ENCODE measurements at places on chromosomes 3 and 15.

GRCh38 chr15:100078511-100079220 is 263.1 kb downstream of the ADAMTS17 start:
- DNase-seq: no peak

- no peak for DNase-seq
Observed at GRCh38 chr3:183494341-183494740, 61.2 kb downstream of the KLHL6 start.

- no peak for DNase-seq
Observed at GRCh38 chr15:86659724-86660411, 580.2 kb downstream of the AGBL1 start.

- no peak for DNase-seq
Observed at GRCh38 chr15:52680761-52681160, 1.6 kb upstream of the ATOSA start.

- DNase-seq: no peak
Observed at GRCh38 chr3:105957722-105958121, 88.9 kb upstream of the CBLB start.

DNA sequence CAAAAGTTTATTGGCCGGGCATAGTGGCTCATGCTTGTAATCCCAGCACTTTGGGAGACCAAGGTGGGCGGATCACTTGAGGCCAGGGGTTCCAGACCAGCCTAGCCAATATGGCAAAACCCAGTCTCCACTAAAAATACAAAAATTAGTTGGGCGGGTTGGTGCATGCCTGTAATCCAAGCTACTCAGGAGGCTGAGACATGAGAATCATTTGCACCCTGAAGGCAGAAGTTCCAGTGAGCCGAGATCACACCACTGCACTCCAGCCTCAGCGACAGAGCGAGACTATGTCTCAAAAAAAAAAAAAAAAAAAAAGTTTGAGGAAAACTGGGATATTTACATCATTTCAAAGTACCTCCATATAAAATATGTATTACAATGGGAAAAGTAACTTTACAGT is 40.4 kb downstream of the ETFA start:
- no peak for DNase-seq

- DNase-seq: no peak
Observed at GRCh38 chr3:71057526-71057894, 526.0 kb downstream of the FOXP1 start.

DNA sequence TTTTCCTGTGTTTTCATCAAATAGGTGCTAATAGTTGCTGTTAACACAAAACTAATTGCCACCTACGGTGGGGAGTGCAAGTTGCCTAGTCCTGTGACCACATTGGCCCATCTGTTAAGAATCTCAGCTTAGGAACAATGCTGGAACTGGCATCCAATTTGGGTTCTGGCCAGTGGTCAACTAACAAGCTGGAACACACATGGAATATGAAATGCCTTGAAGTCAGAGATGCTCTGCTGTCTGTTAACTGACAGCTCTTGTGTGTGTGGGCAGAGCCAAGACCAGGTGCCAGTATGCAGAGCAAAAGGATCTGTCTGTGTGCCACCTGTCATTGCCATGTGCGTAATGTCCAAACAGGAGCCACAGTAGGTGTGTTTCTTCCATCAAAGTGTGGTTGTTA is 460.8 kb downstream of the ROBO2 start:
- DNase-seq: no peak

DNA sequence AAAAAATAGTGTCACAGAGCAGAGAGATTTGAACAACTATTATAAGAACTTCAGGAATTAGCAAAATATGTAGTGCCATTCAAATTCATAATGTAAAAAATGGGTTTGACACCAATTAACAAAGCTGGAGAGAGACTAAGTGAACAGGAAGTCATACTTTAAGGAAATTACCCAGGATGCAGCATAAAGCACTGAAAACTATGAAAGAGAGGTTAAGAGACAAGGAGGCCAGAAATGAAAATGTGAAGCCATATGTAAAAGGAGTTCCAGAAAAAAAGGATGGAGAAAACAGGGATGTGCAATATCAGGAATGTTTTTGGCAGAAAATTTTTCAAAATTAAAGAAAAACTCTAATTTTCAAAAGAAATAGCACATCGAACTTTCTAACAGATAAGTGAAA is 57.6 kb downstream of the SLCO2A1 start:
- no peak for DNase-seq

DNA sequence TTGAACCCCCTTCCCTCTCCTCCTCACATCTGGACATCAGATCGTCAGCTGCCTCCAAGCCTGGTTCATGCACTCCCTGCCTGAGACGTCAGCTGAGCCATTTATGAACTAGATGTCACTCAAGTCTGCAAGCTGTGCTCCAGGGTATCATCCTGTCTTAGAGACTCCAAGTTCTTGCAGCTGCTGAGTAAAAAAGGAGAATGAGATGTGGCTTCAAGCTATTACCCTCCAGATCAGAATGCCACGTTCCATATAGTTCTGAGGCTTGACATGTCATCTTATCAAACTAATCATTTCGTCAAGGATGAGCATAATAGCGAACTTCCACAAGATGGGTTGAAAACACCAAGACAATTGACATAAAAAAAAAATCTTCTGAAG is 766.3 kb downstream of the TBL1XR1 start:
- DNase-seq: no peak

DNA sequence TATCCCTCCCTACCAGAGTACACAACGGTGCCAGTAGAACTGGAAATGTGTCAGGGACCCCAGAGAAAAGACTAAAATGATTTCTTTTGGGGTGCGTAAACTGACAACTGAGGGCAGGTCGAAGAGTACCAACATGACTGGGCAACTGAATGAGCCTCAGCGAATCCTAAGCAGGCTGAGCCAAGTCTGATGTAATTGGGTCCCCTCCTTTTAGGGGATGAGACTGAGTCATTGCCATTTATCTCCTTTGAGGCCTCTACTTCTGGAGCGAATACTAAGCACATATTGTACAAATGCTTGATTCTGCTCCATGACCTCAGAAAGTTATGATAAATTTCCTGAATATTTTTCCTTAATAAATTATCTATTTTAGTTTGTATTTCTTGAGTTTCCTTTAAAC is 17.3 kb upstream of the GPR156 start:
- DNase-seq: no peak

DNA sequence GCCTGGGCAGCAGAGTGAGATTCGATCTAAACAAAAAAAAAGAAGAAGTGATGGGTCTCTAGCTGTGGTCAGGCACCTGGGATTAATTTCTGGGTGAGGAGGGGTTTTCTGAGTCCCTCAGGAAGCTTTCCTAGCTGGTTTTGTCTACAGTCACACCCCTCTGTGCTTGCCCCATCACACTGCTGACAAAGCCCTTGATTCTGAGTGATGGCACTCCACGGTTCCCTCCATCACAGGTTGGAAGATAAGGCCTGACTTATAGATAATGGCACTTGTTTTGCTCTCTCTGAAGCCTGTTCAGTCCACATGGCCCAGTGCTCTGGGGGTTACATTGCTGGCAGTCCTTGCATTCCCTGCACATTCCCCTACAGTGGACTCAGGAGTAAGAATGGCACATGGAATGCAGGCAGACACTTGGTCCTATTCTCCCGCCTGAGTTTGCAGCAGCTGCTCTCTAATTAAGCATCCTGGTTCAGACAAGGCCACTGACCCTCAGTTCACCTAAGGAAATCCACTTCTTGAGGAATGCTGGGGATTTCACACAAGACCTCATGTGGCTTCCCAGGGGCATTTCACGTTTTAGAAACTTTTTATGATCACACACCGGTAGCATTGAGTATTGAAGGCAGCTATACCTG is 81.0 kb upstream of the NMNAT3 start:
- no peak for DNase-seq

DNA sequence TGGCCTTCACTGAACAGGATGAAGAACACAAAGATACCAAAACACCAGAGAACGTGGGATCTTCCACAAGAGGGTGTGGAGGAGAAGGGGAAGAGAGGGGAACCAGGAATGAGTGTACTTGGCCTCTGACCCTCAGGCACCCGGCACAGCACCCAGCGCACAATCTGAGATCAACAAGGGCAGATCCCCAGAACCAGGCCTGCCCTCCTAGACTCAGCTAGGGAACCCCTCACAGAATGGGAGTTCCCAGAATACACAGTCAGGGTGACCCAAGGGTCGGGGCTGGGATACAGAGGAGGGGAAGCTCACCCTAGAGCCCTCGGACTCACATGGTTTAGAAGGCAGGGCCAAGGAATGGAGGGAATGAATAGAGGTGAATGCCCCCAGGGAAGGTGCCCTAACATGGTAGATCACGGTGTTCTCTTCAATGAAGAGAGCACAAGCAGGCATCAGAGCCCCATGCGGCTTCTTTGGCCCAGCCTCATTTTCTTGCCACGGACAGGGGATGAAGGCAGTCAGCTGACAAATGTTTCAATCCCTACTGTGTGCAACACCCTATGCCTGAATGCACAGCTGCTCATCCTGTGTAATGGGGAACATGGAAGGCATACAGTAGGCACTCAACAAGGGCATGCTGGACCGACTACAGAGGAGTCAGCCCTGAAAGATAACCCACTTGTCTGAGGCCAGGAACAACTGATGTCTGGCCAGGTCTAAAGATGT is 13.1 kb downstream of the BMF start:
- DNase-seq: no peak

DNA sequence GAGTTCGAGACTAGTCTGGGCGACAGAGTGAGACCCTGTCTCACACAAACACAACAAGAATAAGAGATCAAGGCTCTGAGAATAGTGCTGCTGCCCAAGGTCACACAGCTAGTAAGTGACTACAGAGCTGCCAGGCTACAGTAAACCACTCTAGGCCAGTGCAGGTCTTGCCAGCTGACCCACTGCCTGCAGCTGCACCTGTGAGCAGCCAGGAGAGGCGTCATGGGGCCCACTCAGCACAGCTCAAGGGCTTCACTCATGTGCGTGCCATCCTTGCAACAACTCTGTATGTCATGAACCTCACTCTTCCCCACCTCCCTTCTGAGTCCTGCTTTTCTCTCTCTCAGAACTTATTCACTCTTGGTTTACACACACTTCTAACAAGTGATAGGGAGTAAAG is 176.7 kb downstream of the SMAD6 start:
- DNase-seq: no peak

GRCh38 chr3:42658091-42658770 is 4.7 kb downstream of the ZBTB47 start:
- DNase-seq: no peak

DNA sequence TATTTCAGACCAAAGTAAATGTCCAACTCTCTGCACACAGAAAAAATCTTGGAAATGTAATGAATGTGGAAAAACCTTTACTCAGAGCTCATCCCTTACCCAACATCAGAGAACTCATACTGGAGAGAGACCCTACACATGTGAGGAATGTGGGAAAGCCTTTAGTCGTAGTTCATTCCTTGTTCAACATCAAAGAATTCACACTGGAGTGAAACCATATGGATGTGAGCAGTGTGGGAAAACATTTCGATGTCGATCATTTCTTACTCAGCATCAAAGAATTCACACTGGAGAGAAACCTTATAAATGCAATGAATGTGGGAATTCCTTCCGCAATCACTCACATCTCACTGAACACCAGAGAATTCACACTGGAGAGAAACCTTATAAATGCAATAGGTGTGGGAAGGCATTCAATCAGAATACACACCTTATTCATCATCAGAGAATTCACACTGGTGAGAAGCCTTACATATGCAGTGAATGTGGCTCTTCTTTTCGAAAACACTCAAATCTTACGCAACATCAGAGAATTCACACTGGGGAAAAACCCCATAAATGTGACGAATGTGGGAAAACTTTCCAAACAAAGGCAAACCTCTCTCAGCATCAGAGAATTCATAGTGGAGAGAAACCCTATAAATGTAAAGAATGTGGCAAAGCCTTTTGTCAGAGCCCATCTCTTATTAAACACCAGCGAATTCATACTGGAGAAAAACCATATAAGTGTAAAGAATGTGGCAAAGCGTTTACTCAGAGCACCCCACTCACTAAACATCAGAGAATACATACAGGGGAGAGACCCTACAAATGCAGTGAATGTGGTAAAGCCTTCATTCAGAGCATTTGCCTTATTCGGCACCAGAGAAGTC is 8.0 kb upstream of the ZNF501 start:
- no peak for DNase-seq

DNA sequence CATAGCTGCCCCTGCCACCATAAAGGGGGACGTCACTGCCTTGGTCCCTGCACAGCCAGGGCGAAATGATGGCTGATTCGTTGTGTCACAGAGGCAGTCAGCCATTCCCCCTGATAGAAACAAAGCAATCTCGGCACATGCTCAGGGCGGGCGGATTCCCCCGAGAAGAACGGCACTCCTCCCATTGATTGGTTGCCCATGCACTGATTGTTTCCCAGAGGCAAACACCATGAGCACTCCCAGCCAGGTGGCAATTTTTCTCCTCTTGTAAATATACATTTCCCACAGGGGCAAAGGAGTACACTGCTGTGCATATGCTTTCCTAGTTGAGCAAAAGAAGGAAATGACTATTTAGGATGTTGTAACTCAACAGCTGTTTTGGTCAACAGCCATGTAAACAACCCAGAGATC is 56.5 kb downstream of the KY start:
- no peak for DNase-seq

- DNase-seq: no peak
Observed at GRCh38 chr3:133940536-133940935, 44.9 kb upstream of the RAB6B start.

DNA sequence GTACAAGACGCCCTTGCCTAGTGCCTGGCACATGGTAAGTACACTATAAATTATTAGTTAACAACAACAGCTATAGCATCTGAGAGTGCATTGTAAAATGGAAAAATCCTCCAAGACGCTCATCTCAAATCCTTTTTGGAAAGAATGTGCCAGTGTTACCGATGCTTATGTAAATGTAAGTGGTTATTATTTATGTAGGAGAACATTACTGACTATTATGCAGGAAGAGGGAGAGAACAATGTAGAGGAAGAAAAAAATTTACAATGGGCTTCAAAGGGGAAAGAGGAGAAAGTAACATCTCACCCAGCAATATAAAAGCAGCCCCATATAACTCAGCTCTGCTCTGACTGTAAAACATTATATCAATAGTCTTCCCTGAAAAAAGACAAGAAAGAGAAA is 155.3 kb upstream of the LPP start:
- DNase-seq: no peak

DNA sequence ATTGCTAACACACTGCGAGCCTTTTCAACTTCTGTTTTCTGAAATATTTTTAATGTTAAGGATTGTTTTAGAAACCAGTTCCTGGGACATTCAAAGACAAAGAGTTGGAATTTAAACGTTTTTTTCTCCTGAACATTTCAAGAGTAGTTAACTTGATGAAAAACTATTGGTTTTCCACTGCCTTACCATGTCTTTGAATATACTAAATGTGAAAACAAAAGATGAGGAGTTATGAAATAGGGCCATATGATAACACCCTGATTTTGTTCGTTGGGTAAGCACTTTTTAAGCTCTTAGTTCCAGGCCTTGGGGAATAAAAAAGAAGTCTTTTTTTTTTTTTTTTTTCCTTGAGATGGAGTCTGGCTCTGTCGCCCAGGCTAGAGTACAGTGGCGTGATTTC is 2.8 kb downstream of the DIS3L start:
- DNase-seq: no peak
